NCI-H345 (cell line): ENCODE measurements at places on chromosomes 4 and X.
A peak's percentile ranks its signal among the peaks of the same experiment; 100 is the strongest.

GRCh38 chr4:162959046-162959445, 207.6 kb downstream of the NAF1 start:
- DNase-seq = no peak

DNA sequence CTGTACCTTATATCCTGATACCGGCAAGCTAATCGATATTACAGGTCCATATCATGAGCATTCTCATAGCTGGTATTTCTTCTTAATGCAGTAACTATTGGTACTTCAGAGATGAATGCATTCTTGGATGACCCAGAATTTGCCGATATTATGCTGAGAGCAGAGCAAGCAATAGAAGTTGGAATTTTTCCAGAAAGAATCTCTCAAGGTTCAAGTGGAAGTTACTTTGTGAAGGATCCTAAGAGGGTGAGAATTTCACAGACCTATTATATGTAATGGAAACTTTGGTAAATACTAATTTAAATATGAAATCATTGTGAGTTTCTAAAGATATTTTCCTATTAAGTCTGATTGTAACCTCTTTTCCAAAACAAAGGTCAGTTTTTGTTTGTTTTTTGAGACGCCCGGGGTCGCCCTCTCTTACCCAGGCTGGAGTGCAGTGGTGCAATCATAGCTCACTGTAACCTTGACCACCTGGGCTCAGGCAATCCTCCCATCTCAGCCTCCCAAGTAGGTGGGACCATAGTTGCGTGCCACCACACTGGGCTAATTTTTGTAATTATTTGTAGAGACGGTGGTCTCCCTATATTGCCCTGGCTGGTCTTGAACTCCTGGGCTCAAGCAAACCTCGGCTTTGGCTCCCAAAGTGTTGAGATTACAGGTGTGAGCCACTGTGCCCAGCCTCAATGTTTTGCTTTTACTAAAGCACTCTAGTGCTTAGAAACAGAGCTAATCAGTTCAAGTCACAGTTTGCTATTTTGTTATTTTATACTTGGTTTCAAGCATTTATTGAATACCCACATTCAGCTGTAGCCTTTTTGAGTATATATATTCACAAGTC, 18.6 kb downstream of the PI4K2B start:
- DNase-seq = no peak

DNA sequence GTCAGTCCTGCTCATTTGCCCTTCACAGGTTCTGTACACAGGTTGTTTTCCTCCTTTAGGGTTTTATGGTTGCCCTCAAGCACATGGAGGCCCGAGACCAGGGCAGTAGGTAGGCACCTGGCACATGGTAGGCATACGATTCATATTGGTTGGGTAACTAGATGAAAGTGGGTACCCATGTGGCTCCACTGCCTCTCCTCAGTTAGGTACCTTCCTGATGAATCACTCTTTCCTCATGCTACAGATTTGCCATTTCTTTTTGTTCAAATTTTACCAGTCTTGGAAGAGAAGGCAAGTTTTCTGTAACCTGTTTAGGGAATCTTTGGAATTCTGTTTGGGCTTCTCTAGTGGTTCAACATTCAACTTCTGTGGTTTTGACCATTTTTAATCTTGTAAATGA, 121.3 kb downstream of the FHIP1A start:
- no peak for DNase-seq

- DNase-seq = no peak
Observed at GRCh38 chrX:140346729-140347128, 158.1 kb downstream of the SOX3 start.

DNA sequence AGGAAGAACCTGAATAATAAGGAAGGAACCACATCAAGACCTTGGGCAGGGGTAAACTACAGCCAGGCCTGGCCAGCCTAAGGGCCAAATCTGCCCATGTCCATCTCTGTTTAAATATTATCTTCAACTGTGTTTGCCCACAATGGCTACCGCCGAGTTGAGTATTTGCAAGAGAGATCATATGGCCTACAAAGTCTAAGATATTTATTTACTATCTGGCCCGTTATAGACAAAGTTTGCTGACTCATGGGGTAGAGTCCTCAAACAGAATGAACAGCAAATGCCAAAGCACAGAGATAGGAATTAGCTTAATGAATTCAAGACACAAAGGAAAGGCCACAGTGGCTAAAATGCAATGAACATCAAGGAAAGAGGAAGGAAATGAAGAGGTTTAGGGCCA, 44.8 kb downstream of the RPS6KA3 start:
- no peak for DNase-seq

GRCh38 chr4:27787195-27787594, 926.6 kb downstream of the STIM2 start:
- no peak for DNase-seq

DNA sequence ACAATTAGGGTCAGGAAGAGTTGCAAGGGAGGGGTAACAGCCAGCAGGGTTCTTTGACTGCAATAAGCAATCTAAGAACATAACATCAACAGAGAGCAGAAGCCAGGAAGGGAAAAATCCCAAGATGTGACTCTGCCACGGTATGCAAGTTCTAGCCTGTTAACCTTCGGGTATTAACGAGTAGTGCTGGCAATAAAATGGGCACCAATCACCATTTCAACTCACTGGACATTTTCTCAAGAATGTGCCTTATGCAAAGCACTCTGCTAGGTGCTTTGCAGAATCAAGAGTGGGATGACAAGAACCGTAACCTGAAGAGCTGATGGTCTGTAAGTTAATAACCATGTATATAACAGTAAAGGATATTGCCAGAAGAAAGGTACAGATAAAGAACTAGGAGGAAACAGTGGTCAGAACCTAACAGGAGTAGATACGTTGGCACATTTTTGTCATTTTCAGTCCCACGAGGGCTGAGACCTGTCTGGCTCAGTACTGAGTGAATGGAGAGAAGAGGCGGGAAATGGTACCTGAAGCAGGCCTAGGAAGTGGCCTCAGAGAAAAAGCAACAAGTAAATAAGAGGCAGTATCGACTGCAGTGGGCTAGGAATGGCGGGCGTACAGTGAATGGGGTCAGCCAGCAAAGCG, 2.7 kb downstream of the ELOVL6 start:
- peak; percentile 24 for DNase-seq

GRCh38 chr4:69951602-69952001, 13.9 kb downstream of the CSN2 start:
- DNase-seq = no peak

- DNase-seq = no peak
Observed at GRCh38 chrX:55119271-55119670, 30.5 kb downstream of the PAGE2 start.

- DNase-seq = no peak
Observed at GRCh38 chrX:8823698-8824097, 22.5 kb upstream of the FAM9A start.

DNA sequence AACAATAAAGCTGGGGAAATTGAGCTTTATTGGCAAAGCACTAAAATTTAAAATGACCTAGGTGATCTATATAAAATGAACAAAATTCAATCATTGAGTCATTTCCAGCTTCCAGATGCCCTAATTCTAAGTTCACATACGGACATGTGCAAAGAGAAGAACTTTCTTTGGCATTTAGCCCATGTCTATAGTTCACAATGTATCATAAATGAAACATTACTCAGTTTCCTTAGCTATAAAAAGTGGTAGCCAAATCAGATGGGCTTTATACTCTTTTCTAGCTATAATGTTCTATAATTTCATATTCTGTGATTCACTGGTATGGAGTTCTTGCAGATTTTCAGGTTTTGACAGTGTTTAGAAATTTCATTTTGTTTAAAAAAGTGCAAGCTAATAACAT, 327.4 kb downstream of the KCTD8 start:
- no peak for DNase-seq

GRCh38 chr4:105139646-105140045, 7.0 kb upstream of the TET2 start:
- no peak for DNase-seq

DNA sequence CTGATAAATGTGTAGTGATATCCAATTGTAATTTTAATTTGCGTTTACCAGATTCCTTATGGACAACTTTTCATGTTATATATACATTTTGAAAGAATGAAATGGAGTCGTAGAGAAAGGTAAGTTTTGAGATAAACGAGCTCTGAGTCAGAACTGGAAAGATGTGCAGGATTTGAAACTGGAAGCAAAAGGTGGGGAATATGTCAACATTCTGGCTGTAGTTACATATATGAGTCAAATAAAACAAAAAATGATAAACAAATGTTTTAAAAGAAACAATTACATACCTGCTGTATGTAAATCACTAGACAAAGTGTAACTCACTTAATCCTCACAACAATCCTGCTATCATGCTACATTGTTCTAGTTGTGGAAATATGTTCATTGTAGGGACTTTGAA, 84.0 kb downstream of the LPAR4 start:
- DNase-seq = no peak

DNA sequence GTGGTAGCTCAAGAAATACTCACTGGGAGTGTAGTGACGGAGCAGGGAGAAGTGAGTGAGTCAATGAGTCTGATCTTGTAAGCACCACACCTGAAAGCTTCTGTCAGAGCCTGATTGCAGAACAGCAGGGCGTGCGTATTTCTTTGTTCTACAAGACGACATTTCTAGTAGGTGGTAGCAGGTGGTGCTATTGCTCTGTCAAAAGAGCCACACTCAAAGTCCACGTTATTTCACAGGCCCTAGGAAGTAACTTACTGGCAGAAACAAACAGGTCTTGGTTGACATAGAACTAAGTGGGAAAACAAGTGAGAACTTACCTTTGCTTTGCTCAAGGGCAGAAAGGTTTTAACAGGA, 46.4 kb upstream of the SPRY1 start:
- DNase-seq = peak; percentile 66

DNA sequence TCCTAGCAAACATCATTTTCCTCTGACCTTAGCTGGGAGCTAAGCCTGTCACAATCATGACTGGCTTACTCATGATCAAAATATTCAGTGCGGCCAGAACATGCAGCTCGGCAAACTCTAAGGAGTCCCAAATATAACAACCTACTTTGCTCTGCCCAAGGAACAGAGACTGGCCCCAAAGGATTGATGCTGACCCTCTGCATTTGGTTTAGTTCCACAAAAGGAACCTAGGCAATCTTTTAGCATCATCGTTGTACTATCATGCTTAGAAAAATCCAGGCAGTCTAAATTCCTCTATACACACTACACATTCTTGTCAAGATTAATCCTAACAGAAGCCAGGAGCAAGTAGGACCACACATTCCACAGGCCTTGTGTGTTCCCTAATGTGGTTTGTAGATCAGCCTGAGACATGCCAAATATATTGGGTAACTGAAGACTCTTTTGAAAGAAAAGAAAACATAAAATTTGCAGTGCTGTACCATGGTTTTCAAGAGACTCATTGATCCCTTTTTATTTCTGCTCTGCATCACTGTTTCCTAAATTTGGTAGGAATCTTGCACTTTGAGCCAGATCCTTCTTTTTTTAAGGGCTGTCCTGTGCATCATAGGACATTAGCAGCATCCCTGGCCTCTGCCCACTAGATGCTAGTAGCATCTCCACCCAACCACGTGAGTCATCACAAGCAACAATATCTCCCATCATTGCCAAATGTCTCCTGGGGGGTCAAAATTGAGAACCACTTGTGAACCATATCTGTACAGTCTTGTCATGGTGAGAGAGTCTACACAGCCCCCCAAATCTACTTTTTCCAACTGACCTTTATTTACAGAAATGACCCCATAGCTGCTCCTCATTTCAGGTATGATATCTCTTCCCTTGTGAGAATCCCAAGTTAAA, 17.6 kb upstream of the CC2D2A start:
- no peak for DNase-seq

GRCh38 chrX:122856205-122856604, 327.9 kb upstream of the GRIA3 start:
- DNase-seq = no peak
